ENCODE measurements at places on chromosomes 7 and 10. TPM values are rescaled to one million over a fixed set of nuclear protein-coding genes. Genes with fewer than 3 reads are reported as not detected.

Gene MEIG1
- not detected for total RNA-seq

Gene CRHR2
- not detected for total RNA-seq

GRCh38 chr10:124301736-124302135, 117.0 kb downstream of the OAT start:
- no peaks in the 10 kb centered on the region for H3K27me3 ChIP-seq
- H3K4me1 ChIP-seq = no peaks in the 10 kb centered on the region
- H3K36me3 ChIP-seq = no peaks in the 10 kb centered on the region
- no peak overlapping the region for H3K27ac ChIP-seq
- no peak overlapping the region for H3K4me3 ChIP-seq

DNA sequence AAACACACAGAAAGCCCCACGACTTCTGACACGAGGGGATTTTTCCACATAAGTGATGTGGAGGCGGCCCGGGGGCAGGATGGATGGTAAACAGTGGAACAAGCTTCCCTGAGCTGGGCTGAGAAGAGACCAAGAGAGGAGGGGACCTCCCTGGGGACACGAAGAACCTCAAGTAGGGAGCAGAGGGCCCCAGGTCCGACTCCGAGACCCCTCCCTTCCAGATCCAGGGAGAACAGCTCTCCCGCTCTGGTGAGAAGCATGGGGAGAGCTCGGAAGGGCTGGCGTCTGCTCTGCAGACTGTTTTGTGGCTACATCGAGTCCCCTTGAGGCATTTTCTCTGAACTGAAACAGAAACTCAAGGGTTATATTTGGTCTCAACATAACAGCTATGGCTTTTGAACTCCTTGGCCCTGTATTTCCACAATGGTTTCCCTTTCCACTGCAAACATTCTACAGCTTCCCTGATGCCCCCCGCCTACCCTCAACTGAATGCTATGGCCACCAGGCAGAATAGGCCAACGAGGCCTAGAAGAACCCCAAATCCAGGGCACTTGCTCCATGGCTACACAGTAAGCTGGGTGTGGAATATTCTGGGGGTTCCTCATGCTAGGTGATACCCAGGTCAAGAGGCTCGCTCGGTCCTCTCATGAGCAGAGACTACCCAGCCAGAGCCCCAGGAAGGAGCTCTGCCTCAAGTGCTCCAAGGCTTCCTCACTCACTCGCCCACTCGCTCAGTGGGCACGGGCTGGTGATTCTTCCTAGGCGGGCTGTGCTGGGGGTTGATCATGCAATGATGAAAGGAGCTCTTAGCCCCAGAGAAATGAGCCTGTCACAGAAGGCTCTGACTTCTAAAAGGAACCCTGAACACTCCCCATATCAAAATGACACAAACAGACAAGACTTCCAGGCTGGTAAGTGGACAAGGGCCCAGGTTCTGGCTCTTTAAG, 47.5 kb downstream of the FAM53B start:
- peak overlapping the region; percentile 68 for H3K4me3 ChIP-seq
- H3K27me3 ChIP-seq = no peaks in the 10 kb centered on the region
- H3K27ac ChIP-seq = peak overlapping the region; percentile 94
- peaks cover 88% of the 10 kb centered on the region for H3K4me1 ChIP-seq
- H3K36me3 ChIP-seq = peaks cover 23% of the 10 kb centered on the region
- no peak for DNase-seq

GRCh38 chr7:140673774-140674155, 1.0 kb downstream of the ADCK2 start:
- H3K27me3 ChIP-seq = no peaks in the 10 kb centered on the region
- H3K27ac ChIP-seq = peak overlapping the region; percentile 74

DNA sequence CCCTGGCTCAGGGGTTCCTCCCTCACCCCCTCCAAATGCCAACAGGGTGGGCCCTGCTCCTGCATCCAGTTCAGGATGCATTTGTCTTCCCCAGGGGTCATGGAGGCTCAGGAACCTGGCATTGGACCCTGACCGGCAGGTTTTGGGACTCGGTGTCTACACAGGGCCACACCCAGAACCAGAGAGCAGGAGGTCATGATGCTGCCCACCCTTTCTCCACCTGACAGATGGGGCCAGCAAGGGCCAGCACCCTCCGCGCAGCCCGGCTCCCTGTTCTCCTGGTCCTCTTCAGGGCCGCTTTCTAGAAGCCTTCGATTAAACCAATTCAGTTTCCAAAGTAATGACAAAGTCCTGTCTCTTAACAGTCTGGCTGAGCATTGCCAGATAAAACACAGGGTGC, 50.2 kb downstream of the CAMK2B start:
- DNase-seq = no peak
- no peaks in the 10 kb centered on the region for H3K27me3 ChIP-seq

- no peaks in the 10 kb centered on the region for H3K36me3 ChIP-seq
- H3K4me3 ChIP-seq = no peak overlapping the region
- H3K4me1 ChIP-seq = no peaks in the 10 kb centered on the region
- no peak overlapping the region for H3K27ac ChIP-seq
- no peaks in the 10 kb centered on the region for H3K27me3 ChIP-seq
These were observed 15.6 kb downstream of the RPA3 start for GRCh38 chr7:7702826-7703225.
